ENCODE measurements at places on chromosomes 2 and 18.

- no peak for DNase-seq
Measured at GRCh38 chr2:201697899-201698298, 545 bp downstream of the MPP4 start.

GRCh38 chr2:84519332-84519957 is 3.1 kb downstream of the DNAH6 start:
- DNase-seq: no peak

DNA sequence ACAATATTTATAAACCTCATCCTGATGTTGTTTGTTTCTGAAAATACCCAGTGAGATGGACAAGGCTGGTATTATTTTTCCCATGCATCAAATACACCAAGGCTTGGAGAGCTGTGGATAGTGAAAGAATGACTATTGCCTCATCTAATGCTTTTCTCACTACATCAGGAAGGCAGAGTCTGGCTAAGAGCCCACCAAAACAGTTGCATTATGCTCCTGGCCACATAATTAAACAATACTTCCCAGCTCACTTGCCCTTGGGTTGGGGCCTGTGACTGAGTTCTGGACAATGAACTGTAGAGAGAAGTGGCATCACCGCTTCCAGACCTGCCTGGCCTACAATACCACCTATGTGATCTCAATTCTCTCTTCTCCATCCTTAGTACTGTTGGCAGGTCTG is 46.4 kb upstream of the REEP1 start:
- no peak for DNase-seq

GRCh38 chr2:137181370-137181769 is 416.0 kb downstream of the THSD7B start:
- DNase-seq: no peak

GRCh38 chr2:65279756-65280155 is 52.1 kb downstream of the ACTR2 start:
- no peak for DNase-seq

DNA sequence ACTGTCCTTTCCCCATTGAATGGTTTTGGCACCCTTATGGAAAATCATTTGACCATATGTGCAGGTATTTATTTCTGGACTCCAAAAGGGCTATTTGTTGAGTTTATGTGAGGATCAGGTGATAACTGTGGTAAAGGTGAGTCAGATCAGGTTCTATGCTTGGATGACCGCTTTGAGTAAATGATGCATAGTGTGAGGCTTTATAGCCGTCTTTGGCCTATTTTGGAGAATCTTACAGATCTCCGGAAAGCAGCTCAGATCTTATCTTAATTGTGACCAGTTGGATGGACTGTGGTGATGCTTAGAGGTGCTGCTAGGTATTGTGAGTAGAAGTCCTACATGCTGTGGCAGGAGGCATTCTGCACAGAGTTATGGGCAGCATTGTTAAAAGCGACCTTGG is 126.2 kb downstream of the METTL8 start:
- DNase-seq: no peak

DNA sequence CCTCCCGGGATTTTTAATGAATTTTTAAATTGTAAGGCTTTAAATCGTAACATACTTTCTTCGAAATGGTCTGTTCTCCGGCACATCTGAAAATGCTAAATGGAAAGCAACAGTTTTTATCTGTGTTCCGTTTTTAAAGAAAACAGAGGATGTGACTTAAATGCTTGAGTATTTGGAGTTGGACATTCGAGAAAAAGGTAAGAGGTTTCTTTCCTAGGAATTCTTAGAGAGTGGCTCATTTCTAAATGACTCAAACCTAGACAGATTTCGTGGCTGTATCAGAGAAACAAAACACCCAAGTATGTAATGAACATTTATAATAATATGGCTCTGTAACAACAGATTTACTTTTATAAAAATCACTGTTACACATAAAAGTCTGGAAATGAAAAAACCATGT is 177.6 kb upstream of the CCDC68 start:
- DNase-seq: no peak

DNA sequence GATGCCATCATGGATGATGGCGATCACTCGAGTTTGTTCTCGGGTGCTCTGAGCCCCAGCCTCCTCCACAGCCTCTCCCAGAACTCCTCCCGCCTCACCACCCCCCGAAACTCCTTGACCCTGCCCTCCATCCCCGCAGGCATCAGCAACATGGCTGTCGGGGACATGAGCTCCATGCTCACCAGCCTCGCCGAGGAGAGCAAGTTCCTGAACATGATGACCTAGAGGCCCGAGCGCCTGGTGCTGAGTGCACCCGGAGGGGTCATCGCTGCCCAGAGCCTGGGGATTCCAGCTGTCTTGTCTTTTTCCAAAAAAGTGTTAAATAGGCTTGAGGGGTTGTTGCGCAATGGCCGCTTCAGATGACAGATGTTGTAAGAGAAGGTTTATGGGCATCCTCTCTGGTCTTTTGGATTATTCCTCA is 254.8 kb downstream of the GLI2 start:
- no peak for DNase-seq

- no peak for DNase-seq
Measured at GRCh38 chr2:61134141-61134540, 27.8 kb upstream of the C2orf74 start.

DNA sequence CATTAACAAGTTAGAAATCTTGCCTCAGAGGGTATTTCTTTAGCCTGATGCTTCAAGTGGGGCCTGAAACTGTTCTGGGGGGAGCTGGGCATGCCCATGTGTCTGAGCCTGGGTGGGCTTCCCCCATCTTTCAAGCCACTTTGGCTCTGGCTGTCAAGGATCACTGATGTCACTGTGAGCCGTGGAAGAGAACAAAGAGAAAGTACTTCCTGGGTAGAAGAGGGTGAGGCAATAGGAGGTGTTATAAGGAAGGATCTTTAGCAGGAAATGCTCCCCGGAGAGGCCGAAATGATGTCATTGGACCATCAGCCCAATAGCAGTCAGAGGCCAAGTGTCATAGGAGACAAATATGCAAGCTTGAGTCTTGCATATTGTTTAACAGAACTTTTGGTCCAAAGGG is 228.4 kb upstream of the MEX3C start:
- DNase-seq: no peak

- DNase-seq: no peak
Measured at GRCh38 chr2:4174796-4175195, 471.4 kb downstream of the DCDC2C start.

GRCh38 chr2:120958623-120959366 is 223.1 kb downstream of the GLI2 start:
- DNase-seq: no peak

GRCh38 chr18:54736981-54737380 is 91.3 kb upstream of the RAB27B start:
- no peak for DNase-seq

DNA sequence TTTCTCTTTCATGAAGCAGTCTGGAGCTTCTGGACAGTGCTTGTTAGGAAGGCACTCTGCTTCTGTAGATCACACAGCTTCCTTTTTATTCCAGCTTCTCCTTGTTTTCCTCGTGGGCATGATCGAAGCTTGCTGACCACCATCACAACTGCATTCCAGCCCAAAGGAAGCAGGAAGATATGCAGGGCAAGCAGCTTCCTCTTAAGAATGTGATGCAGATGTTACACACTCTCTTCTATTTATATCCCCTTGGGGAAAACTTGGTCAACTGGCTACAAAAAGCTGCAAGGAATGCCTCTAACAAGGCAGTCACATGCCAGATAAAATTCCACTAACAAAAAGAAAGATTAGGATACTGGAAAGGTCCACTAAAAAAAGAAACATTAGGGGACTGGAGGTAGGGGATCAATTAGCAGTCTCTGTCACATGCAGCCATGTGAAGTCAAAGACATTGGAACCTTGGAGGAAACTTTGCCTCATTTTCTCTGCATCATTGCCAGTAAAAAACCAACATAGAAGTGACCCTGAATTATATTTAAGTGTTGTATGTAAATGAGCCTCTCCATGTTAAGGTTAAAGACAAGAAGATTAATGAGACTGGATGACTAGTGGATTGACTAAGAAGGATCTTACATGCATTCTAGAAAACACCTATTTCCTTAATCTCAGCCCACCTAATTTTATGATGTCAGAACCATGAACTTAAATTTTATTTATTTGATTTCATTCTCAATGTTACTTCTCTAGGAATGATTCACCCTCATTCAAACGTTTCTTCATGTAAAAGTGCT is 98.3 kb downstream of the NAB1 start:
- DNase-seq: no peak

DNA sequence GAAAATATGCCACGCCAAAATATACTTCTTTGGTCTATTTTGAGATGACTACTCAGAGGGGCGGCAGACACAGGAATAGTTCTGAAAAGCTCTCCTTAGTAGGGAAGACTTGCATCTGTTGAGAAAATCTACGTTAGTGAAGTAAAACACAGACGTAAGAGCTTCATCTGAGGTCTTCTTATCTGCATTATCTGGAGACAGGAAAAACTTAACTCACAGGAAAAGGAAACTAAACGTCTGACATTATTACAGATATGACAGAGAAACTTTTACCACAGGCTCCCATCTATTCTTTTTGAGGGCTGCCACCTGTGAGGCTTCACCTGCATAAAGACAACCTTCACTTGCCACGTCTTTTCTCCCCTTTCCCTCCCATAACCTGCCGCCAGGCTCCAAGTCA is 1295.7 kb downstream of the LRP1B start:
- no peak for DNase-seq

- no peak for DNase-seq
Measured at GRCh38 chr2:20766213-20766612, 56.7 kb downstream of the LDAH start.

DNA sequence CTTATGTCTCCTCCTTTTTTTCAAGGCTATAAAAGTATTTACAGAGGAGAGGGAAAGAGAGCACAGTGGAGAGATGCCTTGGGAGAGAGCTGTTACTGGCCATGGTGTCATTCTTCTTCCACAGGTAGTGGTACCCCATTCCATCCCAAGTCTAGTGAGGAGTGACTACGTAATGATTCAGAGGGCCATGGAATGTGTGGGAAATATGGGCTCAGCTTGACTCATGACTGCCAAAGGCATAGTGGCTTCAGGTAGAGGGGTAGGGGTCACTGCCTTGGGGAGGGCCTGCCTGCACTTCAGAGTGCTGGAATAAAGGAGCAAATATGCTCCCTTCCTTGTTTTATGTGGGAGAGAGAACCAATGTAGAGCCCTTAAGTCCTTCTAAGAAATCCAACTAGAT is 620.6 kb downstream of the IRS1 start:
- DNase-seq: no peak

DNA sequence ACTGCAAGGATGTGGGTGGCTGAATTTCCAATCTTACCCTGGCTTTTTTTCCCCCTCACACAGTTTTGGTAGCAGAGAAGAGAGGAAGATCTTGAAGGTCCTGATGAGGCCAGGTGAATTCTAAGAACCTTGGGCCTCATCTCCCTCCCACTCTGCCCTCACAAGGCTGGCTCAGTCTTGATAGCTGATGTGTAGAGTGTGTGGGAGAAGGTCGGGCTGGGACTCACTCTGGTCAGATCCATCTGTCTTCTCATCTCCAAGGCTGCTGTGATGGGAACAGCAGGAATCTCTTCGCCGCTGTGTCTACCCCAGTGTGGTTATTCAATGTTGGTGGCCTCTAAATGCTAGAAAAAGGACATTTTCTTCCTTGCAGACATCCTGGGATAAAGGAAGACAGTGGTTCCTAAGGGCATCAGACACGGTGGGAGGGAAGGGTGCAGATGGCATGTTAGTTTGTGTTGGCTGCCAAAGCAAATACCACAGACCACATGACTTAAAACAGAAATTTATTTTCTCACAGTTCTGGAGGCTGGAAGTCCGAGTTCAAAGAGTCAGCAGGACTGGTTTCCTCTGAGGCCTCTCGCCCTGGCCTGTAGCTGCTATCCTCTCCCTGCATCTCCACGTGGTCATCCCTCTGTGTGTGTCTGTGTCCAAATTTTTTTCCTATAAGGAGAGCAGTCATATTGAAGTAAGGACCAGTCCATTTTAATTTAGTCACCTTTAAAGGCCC is 37.6 kb upstream of the MGAT4A start:
- DNase-seq: no peak

DNA sequence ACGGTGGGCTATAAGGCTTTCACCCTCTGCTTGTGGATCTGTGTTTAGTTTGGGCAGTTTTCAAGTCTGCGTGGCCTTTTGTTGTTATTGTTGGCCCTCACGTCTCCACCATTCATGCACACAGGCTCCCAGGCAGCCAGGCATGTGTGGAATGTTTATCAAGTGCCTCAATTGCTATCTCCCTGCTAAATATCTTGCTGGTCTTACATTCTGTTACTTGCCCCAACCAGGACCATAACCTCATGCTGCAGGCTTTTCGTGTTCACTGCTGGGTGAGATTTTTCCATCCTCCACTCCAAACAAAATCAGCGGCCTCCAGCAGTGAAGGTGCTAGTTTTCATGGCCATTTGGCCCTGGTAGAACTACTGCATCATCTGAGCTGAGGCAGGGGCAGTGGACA is 63.0 kb upstream of the DSC1 start:
- no peak for DNase-seq

DNA sequence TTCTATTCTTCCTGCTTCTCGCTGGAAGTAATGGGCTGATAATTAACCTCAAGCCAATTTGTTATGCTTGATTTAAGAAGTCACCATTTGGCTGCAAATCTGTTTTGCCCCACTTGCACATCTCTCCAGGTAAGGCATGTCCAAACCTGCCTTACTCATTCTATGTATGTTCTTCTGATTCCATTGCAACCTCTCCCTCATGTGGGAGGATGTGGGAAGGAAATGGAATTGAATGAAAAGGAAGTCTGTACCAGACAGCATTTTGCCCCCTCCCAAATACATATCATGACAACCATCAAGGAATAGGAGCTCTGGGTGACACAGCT is 131.7 kb downstream of the NRP2 start:
- no peak for DNase-seq

DNA sequence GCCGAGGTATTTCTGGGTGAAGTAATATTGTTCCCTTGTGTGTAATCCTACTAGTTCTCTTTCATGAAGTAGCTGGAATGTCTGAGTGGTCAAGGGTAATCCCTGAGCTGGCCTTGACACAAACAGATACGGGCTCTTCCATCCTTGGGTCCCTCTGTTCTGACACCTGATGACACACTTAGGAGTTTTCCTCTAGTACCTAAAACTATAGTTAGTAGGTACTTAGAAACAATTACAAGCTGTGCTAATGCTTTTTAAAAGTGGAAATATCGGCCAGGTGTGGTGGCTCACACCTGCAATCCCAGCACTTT is 59.2 kb upstream of the IL1R1 start:
- DNase-seq: no peak

DNA sequence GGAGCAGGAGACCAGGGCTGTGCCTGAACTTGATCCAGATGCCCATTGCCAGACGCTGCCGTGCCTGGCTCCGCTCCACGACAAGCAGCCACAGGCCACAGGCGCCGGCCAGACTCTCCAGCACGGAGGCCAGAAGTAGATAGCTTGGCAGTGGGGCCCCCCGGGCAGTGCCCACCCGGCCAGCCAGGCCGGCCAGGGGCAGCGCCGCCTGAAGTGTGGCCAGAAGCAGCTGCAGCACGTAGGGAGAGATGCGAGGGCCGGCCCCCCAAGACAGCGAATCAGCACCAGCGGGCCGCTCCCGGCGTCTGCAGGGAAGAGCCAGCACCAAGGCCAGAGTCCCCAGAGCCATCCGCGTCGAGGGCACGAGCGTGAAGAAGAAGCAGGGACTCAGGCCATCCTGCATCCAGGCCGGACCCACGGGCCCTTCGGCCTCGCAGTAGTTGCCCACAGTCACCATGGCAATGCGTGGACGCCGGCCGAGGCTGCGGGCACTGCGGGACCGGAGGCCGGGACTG is 484 bp downstream of the ABCB6 start:
- no peak for DNase-seq
